ENCODE measurements at places on chromosomes 4 and X.

DNA sequence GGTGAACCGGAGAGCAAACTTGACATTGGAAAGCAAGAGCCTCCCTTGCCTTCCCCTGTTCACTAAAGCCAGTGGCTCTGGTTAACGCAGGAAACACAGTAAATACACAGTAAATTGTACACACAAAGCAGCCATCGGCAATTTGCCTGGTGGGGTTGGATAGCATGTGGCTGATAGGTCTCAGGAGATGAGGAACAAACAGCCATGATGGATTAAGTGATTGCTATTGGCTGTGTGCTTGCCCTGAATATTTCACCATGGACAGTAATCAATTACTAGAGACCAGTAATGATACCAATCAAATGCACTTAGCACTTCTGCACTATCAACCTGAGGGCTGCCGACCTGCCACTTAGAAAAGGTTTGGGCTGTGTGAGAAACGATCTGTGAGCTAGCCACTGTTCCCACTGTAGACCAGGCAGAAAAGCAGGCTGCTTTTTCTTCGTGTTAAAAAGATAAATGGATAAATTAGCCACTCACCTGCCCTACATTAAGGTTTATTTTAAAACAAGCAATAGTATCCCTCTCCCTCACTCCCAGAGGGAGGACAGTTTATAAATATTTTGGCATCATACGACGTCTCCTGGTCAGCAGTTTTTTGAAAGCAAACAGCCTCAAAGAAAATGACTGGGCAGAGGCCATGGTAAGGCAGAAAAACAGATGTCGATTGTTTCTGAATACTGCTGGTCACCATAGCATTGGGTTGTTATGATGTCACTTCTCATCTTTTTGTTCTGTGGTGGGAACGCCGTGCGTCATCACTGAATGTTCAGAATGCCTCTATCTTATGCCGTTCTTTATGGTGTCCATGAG lies 167.1 kb downstream of the MAML3 start:
- DNase-seq, result no peak

GRCh38 chr4:40423735-40424134 lies 88.6 kb downstream of the CHRNA9 start:
- DNase-seq, result peak; percentile 81

DNA sequence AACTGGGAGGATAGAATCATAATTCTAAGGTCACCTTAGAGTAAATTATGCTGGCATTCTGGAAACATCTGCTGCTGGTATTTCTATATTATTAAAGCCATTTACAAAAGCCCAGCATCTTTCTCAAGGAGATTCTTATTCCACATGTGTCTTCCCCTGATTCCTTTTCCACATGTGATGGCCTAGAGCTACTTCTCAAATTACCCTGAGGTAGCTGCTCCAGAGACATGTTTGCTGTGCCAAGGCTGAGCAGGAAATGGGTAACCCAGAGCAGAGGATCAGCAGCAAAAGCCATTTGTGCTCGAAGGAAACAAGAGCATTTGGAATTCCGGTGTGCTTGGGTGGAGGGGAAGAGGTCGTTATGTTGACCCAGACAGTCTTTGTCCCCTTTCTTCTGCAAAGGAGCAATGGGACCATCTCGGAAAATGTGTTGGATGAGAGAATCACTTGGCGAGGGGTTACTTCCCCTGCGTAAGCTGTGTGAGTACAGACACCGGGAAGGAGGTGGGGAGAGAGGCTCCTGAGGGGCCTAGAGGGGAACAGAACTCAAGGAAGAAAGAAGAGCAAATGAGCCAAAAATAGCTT lies 24.6 kb downstream of the TSC22D3 start:
- no peak for DNase-seq

GRCh38 chrX:31421441-31421840 lies 349.6 kb upstream of the FTHL17 start:
- peak; percentile 30 for DNase-seq

- DNase-seq, result no peak
Observed at GRCh38 chr4:2494992-2495391, 26.1 kb downstream of the RNF4 start.

- no peak for DNase-seq
Observed at GRCh38 chrX:94850811-94851210, 1176.8 kb downstream of the FAM133A start.

DNA sequence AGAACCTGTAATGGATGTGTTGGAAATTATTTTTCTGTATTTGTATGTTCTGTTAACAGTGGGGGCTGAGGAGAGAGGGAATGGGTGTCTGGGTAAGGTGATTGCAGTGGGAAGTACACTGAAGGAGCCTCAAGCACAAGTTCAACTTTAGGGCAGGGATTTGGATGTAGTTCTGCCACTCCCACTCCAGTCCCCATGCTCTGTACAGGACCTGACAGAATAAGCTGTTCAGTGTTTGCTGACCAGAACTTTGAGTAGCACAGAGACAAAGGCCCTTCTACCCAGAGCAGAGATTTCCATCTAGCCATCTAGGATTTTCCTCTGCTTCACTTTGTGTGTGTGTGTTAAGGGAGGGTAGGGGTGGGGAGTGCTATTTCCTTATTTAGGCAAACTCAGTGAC lies 49.2 kb downstream of the VSIG4 start:
- DNase-seq, result no peak

GRCh38 chr4:29081234-29081955 lies 1638.8 kb upstream of the PCDH7 start:
- DNase-seq, result peak; percentile 15

- peak; percentile 70 for DNase-seq
Observed at GRCh38 chr4:73309211-73309610, 50.6 kb upstream of the ANKRD17 start.

Measured in iris pigment epithelial cell (primary cell).